ENCODE measurements at places on chromosomes 6 and 20.

DNA sequence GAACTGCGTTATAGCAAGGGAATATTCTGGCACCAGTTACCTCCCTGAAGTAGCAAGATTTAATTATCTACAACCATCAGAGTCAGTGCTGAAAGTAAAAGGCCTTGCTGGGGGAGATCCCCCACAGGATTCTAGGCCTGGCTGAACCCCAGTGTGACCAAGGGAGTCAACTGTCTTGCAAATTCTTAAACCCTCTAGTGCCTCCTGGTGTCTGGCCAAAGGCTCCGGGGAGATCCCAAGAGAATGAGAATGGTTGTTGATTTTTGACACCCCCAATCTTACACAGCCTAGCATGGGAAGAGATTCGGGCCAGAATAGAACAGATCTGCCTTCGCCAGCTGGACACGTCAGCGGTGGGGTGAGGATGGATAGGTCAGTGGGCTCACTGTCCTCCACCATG, 179.4 kb downstream of the ERMARD start:
- no peak for DNase-seq

- no peak for DNase-seq
Observed at GRCh38 chr6:164075981-164076615, 661.6 kb downstream of the QKI start.

- DNase-seq: no peak
Observed at GRCh38 chr6:42211726-42212125, 5.9 kb downstream of the MRPS10 start.

GRCh38 chr6:31353384-31353945, 3.5 kb downstream of the HLA-B start:
- DNase-seq: no peak

GRCh38 chr6:87396595-87397392, 11.0 kb upstream of the CFAP206 start:
- peak; percentile 26 for DNase-seq

DNA sequence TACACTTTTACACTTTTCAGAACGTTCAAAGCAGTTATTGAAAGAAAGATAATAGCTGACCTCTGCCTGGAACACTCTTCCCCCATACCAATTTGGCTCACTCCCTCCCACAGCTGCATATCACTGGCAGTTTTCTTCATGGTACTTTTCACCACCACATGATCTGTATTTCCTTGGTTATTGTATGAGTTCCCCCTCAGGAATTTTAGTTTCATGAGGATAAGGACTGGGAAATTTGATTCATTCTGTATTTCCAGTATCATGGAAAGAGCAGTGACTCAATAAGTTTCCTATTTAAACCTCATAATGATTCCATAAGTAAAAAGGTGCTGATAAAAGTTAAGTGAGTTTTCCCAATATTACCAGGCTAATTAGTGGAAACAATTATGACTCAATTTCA, 16.0 kb downstream of the HTR1B start:
- no peak for DNase-seq

- DNase-seq: no peak
Observed at GRCh38 chr6:117072134-117072533, 193.2 kb upstream of the VGLL2 start.

DNA sequence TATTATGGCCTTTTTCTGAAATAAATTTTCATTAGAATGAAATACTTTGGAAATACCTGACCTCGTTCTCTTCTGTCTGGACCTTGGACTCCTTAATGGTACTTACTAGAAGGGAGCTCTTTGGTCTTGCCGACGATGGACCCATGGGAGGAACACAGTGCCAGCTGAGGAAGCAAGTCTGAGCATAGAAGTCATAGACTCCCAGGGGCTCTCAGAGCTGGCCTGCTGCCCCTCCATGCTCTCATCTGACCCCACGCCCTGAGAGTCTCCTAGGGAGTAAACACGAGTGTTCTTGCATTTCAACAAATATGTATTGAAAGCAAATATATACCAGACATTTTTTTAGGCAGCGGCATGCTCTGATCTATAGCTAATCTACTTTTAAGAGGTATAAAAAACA, 87.8 kb downstream of the PLEKHG1 start:
- DNase-seq: no peak

DNA sequence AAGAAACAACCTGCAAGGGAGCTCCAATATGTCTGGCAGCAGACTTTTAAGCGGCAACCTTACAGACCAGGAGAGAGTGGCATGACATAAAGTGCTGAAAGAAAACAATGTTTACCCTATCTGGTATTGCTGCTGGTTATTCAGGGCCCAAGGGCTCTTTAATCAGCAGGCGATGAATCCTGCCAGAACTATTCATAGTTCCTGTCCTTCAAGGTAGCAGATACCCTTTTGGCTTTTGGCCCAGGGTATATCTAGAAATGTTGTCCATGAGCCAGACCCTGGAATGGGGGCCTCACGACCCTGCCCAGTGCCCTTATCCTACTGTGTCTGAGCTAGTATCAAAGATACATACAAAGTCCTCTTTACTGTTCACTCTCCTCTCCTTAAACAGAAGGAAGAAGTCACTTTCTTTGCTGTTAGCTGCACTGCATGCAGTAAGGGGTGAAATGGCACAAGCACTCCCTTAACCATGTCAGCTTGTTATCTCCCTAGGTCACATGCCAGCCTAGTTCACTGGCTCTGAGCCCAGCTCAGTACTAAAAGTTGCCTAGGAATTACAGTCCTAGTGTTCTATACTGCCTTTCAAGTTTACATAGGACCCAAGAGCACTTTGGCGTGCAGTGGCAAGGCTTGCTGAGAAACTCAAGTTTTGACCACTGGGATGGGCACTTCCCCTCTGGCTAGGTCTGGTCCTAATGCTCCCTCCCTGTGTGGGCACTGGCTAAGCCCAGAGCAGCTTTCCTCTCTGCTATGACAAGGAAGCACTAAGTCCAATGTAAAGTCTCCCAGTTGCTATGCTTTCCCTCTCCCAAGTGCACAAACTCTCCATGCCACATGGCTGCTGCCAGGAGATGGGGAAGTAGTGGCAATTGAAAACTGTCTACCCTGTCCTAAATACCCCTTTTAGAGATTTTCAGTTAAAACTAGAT, 122.0 kb downstream of the HTR1B start:
- DNase-seq: no peak

DNA sequence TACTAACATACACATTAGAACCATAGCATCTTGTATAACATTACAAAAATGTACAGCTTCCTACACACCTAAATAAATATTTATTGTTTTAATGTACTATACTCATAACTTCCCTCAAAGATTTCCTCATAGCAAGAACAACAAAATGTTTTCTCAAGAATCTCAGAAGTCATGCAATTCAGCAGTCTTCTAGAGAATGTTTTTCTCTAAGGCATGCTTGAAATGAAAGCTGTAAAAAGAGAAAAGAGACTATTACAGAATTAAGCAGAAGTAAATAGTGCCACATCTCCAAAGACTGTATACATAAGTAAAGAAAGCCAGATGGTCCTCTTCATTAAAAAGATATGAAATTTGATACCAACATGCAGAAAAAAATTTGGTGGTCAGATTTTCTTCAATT, 672.2 kb downstream of the EPM2A start:
- DNase-seq: no peak

- peak; percentile 7 for DNase-seq
Observed at GRCh38 chr6:26420688-26421171, 18.7 kb downstream of the BTN3A1 start.

DNA sequence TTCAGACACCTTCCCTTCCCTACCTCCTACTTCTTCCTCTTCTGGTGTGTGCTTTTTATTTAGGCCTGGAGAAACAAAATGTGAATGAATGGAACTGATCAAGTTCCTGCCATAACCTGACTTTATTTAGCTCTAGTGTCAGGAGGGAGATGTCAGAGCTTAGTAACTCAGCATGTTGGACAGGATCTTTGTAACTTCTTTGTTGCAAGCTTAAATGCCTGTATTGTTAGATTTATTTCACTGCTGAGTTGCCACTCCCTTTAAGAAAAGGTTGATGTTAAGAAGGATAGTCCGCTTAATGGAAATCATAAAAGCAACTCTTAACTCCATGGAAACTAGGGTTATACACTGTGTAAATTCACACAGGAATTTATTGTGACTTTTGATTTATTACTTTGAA, 2.2 kb downstream of the FAM120B start:
- no peak for DNase-seq

DNA sequence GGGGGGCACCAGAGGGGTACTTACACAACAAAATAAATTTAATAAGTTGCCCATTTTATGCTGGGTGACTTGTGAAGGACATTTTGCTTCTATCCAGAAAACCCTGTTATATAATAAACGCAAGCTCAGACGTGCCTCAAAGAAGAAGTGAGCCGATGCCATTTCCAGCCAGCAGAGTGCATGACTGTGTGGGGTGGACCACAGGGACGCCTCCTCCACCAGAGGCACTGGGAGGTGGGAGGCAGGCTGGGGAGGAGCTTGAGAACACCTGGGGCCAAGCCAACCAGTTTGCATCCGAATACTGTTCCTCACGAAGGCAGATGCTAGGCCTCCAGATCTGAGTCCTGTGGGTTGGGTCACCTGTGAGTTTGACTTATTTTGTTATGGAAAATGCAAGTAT, 363.8 kb downstream of the RNGTT start:
- no peak for DNase-seq

GRCh38 chr6:143536866-143537691, 25.6 kb upstream of the FUCA2 start:
- DNase-seq: peak; percentile 62

DNA sequence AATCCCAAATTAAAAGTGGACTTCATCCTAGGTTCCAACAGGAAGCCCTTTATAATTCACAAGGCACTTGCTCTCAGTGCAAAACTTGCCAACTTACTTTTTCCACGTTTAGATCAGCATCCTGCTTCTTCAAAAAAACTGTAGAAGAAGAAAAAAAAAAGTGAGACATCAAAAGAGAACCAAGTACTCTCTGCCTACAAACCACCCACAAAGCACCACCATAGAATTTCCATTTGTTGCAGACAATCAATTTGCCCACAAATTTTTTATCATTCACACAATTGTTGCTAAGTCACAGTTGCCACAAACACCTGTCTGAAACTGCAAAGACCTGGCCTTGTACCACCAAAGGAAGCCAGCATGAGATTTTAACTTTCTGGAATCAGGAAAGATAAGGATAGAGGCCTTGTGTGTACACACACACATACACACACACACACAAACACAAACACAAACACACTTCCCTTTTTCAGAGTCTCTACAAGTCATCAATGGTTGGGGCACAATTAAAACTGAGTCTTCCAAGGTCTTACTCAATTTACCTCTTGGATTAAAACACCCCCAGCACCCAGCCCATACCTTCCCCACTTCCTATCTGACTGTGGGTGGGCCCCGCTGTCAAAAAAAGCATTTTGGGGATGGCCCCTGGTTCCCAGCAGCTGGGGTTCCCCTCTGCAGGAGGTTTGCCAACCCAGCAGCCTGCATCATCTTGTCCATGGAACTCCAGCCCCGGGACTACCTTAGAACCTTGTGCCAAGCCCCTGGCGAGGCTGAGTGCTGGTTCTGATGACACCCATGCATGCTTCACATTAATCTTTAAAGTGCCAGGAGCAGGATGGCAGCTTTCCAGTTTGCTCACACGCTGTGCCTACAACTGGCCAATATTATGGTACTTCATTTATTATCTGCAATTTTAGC, 26.5 kb downstream of the FYN start:
- no peak for DNase-seq

GRCh38 chr6:47524136-47524845, 46.7 kb downstream of the CD2AP start:
- no peak for DNase-seq

- no peak for DNase-seq
Observed at GRCh38 chr6:5425797-5426196, 164.5 kb downstream of the FARS2 start.

DNA sequence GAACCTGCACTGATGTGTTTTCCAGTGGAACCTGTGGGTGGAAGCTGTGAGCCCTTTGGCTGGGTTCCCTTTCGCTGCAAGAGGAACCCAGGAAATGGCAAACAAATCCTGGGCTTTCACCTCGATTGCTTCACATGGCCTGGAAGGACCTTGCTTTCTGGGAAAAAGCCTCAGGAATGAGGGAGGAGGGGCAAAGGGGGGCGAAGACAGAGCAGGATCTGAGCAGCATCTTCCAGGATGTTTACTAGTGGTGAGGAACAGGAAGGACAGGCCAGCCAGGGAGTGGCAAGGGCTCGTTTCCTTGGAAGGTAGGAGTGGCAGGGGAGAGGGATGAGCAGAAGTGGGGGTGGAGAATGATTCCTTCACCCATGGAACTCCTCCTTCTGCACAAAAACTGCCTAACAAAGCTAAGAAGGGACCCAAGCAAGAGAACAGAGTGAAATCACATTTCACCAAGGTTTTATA, 5.9 kb downstream of the SLC2A10 start:
- DNase-seq: no peak

DNA sequence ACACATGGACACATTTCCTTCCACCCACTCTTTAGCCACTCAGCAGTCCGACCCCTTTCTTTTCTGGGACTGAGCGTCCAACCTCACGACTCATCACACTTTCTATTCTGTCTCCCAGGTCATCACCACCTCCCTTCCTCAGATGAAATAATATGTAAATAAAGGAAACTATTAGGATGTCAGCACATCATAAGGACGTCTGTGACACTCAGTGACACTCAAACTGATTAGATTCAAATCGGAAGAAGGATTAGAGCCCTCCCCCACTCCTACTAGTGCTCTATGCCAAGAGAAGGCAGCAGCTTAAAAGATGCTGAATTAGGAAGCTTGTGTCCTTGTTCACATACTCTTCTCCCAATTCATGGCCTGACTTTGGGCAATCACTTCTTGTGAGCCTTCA, 113.6 kb downstream of the TNFRSF21 start:
- no peak for DNase-seq

Data from GDM1 (cell line).